ENCODE measurements at places on chromosomes 13 and 19. TPM values are rescaled to one million over a fixed set of nuclear protein-coding genes. Genes with fewer than 3 reads are reported as not detected.

NDFIP2 gene
- total RNA-seq: 19.9 TPM

ZNF729 gene
- not detected for total RNA-seq

DNA sequence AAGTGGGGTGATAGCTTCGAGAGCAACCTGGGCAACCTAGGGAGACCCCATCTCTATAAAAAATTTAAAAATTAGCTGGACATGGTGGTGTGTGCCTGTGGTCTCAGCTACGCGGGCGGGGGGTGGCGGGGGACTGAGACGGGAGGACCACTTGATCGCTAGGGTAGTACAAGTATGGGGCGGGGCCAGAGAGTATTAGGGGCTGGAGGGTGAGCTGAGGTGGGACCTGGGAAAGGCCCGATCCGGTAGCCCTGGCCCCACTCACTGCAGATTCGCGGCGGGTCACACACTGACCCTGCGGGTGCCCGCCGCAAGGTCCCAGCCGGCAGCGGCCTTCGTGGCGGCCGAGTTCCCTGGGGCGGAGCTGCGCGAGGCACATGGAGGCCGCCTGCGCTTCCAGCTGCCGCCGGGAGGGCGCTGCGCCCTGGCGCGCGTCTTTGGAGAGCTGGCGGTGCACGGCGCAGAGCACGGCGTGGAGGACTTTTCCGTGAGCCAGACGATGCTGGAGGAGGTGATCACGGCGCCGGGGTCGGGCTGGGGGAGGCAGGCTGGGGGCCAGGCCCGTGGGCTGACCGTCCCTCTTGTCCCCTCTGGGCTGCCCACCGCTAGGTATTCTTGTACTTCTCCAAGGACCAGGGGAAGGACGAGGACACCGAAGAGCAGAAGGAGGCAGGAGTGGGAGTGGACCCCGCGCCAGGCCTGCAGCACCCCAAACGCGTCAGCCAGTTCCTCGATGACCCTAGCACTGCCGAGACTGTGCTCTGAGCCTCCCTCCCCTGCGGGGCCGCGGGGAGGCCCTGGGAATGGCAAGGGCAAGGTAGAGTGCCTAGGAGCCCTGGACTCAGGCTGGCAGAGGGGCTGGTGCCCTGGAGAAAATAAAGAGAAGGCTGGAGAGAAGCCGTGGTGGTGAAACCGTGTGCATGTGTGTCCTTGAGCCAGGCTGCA is 2.0 kb upstream of the ARHGAP45 start:
- peak; percentile 94 for DNase-seq

- no peak for DNase-seq
These were observed 16.1 kb downstream of the ZNF446 start for GRCh38 chr19:58492265-58492664.

SIGLEC10 gene
- total RNA-seq: 104 TPM

VSTM1 gene
- total RNA-seq: not detected

ADAMTS10 gene
- 24.3 TPM for total RNA-seq

GRCh38 chr13:111153977-111154332 is 38.8 kb downstream of the ARHGEF7 start:
- DNase-seq: no peak

DNA sequence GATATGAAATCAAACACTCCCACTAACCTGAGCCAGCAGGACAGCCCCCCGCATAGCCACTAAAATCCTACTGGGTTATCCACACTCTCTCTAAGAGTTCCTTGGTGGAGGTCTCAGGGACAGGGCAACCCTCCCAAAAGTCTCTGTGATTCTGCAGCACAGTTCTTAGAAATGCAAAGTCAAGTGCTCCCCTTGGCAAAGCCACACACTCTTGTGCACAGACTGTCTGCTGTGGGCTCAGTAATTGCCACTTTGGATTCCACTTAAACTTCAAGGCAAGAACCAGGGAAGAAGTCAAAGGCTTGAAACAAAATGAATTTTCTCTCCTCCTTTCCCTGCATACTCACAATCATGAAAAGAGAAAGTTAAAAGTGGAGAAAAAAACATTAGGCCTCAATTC is 61.5 kb downstream of the DOCK9 start:
- DNase-seq: no peak
